ENCODE measurements at places on chromosomes 2 and 18.

DNA sequence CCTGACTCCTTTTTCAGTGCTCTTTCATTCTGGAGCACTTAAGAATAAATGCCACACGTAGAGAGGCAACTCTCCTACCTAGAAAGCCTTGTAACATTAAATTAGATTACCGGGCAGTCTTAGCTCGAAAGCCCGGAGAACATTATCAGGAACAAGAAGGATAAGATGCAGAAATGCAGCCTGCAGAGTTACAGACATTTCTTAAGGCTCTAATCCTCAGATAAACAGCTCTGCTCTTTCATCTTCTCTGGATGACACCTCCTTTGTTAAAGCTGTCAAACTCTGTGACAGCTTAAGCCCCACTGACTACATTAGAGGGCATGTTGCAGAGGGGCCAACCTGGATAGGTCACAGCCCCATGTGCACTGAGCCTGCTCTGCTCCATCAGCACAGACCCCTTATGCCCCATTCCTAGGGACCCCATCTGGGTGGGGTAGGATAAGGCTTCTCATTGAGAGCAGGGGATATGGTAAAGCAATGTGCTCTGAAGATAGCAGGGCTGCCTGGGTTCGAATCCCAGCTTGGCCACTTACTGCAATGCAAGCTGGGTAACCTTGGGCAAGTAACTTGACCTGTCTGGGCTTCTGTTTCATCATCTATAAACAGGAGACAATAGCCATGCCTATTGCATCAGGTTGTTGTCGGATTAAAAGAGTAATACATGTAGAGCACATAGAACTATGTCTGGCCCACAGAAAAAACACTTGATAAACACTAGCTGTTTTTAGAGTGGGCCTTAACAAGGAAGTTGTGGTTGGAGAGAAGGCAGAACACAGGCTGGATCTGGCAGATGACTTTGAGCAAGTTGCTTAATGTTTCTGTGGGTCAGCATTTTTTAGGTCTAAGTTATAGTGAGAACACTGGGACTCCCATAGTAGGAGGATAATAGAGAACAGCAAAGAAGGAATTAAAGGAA is 111.4 kb downstream of the THNSL2 start:
- DNase-seq = no peak

DNA sequence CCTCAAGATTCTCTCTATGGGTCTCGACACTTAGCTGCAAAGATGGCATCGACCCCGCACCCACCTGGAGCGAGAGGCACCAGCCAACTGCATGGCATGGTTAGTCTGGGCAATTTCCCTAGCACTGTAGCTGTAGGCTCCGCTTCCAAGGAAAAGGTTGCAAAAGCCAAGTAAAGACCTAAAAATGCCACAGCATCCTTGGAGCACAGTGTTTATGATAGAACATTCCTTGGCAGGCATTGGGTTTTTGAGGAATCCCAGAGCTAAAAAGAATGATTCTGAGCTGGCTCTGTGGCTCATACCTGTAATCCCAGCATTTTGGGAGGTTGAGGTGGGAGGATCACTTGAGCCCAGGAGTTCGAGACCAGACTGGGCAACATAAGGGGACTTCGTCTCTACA is 22.9 kb downstream of the QPCT start:
- DNase-seq = no peak

- DNase-seq = no peak
These were observed 15.5 kb upstream of the STON1 start for GRCh38 chr2:48514348-48515003.

- no peak for DNase-seq
These were observed 9.1 kb downstream of the SP9 start for GRCh38 chr2:174343623-174344455.

DNA sequence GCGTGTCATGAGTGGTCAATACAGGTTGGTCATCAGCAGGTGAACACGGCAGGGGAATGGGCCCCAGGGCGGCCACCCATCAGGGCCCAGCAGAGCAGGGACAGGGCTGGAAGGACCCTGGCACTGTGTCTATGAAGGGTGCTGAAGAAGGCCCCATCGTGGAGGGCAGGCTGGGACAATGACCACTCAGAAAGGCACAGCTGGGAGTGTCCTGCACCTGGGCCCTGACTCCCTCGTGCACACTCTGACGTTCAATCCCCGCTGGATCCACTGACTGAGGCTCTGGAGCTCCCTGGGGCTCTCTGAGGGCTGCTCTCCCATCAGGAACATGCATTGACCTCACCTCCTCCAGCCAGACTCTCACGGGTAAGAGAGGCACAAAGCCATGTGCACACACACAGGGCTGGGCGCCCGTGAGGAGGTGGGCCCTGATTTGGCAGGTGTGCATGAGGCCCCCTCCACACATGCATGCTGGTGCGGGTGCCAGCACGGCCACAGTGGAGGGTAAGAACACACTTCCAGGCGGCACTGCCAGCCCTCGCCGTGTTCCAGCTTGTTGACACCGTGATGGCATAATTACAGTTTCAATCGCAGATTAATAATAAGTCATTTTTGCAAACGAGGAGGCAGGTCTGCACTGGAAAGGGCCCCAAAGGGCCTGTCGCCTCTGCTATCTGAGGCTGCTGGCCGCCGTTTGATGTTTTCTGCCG is 58.5 kb downstream of the SMAD7 start:
- DNase-seq = no peak

DNA sequence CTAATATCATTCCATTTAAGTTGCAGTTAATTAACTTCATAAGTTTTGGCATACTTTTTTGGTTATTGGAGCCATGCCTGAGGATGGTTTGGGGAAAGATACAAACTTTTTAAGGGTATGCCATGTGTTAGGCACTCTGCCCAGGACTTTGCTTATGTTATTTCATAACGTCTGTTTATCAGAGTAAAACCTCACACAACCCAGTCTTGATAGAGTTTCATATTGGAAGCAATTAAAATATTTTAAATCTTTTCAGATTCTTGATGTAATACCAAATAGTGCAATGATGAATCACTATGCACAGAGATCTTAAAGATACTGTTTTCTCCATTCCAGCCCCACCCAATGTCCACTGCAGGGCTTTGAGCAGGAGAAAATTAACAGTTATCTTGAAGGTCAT is 529.1 kb upstream of the HNMT start:
- no peak for DNase-seq

GRCh38 chr2:150555611-150556356 is 68.3 kb upstream of the RND3 start:
- no peak for DNase-seq

GRCh38 chr18:12908706-12909105 is 24.7 kb upstream of the PTPN2 start:
- DNase-seq = no peak

DNA sequence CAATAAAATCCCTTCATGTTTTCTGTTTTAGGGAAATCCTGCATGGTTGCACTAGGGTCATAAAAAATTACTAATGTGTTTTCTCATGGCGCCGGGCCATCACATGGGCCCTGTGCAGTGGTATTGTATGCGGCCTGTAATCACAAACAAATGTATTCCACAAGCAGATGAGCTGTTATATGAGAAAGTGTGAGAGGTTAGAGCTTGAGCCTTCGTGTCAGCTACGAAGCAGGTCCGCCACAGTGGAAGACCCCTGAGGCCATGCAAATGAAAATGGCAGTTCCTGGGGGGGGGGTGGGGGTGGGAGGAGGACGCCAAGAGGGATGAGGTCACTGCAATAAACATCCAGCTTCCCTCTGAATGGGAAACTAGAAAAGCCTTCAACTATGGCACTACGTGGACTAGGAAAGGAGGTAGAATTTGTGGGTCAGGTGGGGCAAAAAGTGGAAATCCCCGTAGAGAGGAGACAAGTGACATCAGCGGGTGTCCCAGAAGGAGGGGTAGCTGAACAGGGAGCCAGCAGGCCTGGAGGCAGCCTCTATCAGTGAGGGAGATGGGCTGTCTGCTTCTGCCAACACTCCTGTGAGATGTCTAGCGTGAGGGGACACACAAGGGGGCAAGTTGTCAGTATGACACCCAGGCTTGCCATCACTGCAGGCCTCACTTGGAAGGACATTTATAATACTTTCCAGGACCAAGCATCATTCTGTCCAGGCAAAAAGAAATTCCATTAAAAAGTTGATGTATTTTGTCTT is 130.3 kb upstream of the CTAGE1 start:
- no peak for DNase-seq

DNA sequence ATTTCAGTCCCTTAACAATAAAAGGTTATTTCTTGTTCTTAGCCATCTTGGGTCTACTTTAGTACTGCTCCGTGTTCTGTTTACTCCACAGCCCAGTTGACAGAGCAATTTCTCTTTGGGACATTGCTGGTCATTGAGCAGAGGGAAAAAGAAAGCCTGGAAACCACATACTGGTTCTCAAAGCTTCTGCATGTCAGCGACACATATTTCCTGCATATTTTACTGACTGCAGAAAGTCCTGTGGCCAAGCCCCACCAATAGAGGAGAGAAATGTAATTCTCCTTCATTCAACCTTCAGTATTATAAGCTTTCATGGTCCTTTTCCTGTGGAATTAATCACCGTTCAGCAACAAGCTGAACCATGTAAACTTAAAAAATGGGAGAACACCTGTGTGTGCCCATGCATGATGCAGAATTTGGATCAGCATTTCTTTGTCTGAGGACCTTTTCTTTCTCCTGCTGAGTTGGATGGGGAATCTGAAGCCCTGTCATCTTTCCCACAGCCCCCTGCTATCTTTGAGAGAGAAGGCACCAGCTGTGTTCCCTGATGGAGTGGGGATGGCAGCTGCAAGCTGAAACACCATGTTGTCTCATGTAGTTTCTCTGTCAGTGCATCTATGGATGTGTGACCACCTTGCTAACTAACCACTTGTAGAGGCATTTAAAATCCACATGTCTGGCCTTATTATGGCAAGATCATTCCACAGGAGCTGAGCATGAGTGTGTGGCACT is 431.6 kb downstream of the MEIS1 start:
- no peak for DNase-seq

DNA sequence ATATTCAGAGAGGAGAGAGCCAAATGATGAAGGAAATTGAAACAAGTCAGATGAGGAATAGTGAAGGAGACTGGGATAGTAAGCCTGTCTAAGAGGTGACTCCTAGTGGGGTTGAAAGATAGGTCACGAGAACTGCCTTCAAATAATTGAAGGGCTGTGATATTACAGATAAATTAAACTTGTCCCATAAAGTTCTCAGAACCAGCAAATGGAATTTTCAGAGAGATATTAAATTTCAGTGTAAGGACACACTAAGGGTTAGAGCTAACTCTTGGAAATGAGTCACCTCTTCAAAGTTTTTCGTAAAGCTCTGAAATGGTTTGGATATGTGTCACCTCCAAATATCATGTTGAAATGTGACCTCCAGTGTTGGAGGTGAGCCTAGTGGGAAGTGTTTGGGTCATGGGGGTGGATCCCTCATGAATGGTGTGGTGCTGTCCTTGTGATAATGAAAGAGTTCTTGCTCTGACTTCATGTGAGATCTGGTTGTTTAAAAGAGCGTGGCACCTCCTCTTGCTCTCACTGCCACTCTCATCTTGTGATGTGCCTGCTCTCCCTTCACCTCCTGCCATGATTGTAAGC is 87.3 kb downstream of the BABAM2 start:
- no peak for DNase-seq

DNA sequence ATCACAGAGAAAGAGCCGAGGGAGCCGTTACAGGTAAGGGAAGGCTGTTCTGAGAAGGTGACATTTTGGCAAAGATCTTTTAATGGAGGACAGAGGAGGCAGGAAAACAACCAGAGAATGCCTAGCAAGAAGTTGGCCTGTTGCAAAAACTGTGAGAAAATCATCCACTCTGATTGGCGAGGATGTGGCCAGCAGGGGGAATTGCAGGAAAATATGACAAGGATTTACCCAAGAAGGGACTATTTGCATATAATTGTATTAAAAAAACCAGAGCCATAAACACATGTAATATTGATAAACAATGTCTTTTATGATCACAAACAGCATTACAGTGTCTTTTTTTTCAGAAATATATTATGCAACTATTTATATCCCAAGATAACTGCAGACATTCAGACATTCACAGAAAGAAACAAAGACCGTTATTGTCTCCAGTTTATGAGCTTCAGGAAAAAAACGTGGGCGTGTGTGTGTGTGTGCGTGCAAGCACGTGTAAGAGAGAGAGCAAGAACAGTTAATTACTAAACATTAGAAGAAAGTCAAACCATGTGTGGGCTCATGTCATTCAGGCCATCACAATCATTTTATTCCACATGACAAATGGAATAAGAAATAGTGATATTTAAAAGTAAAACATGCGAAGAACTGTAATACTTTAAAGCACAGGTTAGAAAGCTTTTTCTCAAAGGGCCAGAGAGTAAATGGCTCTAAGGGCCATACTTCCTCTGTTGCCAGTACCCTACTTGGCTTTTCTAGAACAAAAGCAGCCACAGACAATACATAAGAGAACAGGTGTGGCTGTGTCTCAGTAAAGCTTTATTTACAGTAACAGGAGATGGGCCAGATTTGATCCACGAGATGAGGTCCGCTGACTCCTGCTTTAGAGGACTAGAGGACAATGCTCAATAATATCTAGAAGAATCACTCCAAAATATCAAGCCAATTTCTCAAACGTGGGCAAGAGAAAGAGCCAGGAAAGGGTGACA is 324.1 kb downstream of the DLGAP1 start:
- DNase-seq = no peak

DNA sequence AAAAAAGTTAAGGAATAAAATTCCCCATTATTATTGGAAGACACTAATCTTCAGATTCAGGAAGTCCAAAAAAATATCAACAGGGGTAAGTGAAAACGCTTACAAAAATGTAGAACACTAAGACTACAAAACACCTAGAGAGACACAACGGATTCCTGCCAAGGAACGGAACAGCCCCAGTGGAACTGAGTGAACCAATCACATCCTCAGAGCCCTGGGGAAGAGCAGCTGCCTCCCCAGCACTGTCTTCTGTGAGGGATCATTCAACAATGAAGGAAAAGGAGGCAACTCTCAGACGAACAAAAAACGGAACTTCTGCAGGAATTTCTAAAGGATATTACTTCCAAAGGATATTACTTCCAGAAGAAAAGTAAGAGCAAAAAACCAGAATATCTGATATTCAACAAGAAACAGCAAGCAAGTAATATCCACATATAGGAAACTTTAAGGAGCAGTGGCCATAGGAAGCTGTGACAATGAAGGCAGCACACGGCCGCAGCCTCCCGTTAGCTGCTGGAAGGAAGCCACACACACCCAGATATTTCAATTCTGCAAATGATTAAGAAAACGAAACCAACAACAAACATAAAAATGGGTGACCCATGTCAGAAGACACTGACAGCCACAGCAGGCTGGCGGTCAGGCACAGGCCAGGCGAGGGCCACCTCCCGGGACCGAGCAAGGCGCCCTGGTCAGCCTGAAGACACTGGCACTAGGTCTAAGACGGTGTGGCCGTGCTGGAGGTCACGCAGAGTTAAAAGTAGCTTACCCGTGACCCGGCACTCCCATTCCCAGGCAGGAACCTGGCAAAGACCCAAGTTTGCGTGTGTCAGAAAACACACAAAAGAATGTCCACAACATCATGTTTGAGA is 81.8 kb downstream of the HDAC4 start:
- no peak for DNase-seq

GRCh38 chr2:27356382-27357181 is at the start of gene GTF3C2:
GTF3C2 (minus strand) TSS chr2:27356764; CDS start chr2:27343554, 13,210 bp downstream.
- DNase-seq = peak; percentile 86

- no peak for DNase-seq
These were observed 932.2 kb upstream of the FANCL start for GRCh38 chr2:59173325-59173724.

GRCh38 chr2:30455114-30455738 is 8.2 kb downstream of the LCLAT1 start:
- DNase-seq = no peak

- no peak for DNase-seq
These were observed 3.6 kb downstream of the TBR1 start for GRCh38 chr2:161419638-161420190.

GRCh38 chr2:27461118-27461517 is 18.9 kb downstream of the KRTCAP3 start:
- DNase-seq = no peak

Data from GM19239 (cell line).